ENCODE measurements at places on chromosomes 3 and 15.

DNA sequence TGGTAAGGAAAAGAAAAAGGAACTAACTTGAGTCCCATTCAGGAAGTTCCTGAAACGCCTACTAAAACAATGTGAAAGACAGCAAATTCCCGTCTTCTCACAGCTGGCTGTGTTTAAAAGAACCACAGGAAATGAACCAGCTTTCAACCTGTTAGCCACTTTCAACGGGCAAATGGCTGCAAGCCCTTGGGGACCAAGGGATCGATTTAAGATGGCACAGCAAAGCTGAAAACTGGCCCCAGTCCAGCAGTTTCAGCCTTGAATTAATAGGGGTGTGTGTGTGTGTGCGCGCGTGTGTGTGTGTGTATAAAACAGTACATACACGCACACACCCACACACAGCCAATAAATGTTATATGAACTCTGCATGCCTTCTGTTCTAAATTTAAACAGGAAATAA is 168.7 kb upstream of the TMCO5A start:
- no peak for DNase-seq

DNA sequence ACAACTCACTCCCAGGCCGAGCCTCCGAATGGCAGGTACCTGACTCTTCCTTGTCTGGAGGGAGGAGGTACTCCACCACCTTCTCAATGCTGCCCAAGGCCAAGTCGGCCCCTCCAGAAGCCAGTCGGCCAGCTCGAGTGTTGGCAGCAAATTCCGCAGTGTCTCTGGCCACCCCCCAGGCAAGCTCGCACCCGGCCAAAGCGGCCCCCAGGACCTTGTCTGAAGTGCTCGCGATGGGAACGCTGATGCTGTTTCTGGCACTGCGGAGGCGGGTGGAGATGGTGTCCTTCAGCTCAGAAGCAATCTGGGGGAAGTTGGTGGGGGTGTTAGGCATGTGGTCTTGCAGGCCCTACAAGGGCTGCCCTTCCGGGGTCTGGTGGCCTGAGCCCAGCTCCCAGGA is 9.2 kb downstream of the PLIN1 start:
- DNase-seq, result no peak

DNA sequence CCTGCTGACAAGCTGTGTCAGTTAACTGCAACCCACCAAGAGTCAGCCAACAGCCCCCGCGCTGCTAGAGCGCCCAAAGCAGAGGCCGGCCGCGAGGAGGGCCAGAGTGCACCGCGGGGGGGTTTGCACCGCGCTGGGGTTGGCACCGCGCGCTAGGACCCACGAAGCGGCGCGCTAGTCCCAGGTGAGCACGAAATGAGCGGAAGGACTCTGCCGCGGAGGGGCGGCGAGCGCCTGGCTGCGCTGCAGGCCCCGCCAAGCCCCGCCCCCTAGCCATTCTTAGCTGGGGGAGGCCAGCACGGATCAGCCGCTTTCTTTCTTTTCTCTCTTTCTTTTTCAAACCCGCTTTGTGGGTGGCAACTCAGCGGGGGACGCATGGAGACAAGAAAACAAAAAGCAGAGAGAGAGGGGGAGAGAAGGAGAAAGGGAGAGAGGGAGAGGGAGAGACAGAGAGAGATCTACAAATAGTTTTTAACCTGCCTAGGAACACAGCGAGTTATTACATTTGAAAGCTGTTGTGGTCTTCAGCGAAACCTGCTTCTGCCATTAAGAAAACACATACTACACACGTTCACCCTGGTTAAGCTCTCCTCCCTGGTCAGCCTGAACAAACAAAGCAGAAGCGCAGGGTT is 6.9 kb upstream of the FOXB1 start:
- no peak for DNase-seq

DNA sequence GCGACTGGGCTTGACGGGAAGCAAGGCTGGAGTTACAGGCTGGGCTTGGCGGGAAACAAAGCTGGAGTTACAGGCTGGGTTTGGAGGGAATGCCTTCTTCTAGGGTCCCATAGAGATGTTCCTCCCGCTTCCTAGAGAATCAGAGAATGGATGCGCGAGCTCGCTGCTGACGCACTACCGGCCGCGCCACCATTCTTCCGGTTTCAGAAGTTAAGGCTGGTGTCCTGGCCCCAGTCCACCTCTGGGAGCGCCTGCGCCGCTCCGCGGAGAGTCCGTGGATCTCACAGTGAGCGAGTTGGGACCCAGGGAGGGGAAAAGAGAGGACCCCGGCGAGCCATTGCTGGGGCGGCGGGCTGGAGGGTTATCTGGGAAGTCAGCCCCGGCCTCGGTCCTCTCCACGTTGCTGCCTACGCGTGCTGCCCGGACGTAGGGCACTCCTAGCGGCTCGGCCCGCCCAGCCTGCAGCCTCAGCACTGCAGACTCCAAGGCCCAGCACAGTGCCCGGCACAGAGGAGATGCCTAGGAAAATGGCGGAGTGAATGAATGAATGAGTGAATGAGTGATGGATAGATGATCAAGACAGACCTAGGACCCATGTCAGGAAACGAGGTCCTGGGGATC is at the start of gene ZNF502:
Gene ZNF502 (plus strand): TSS at position 206 of the 621 bp plus-strand sequence. CDS start 7,602 bp downstream, outside the sequence.
- DNase-seq, result peak; percentile 85

DNA sequence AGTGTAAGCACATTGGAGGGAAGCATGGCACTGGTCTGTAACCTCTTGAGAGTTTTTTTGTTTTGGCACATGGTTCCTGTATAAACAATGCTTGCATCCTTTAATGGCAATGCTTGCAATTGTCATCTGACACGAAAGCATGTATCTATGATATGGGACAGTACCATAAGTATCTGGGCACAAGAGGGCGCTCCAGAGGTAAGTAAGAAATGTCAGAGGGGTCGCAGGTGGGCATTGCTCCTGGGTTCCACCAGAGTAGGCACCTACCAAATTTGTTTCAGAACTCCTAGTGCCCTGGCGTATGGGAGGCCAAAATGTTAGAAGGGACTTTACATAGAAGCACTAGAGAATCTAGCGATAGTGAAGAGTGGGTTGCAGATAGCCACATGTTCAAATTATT is 58.7 kb upstream of the BCHE start:
- no peak for DNase-seq

GRCh38 chr3:25960776-25961175 is 170.9 kb downstream of the OXSM start:
- DNase-seq, result no peak

- no peak for DNase-seq
Observed at GRCh38 chr3:66237552-66237951, 16.8 kb downstream of the SLC25A26 start.

DNA sequence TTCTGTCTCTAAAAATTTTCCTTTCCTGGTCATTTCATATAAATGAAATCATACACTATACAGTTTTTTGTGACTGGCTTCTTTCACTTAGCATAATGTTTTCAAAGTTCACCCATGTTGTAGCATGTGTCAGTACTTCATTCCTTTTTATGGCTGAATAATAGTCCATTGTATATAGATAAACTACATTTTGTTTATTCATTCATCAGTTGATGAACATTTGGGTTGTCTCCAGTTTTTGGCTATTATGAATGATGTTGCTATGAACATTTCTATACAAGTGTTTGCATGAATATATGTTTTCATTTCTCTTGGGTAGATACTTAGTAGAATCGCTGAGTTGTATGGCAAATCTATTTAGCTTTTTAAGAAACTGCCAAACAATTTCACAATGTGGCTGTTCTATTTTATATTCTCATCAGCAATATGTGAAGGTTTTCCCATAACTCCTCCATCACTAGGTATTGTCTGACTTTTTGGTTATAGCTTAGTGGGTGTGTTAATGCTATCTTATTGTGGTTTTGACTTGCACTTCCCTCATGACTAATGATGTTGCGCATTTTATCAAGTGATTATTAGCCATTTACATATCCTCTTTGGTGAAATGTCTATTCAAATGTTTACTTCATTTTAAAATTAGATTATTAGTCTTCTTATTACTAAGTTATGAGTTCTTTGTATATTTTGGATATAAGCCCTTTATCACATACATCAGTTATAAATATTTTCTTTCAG is 21.7 kb upstream of the AP4E1 start:
- no peak for DNase-seq

- no peak for DNase-seq
Observed at GRCh38 chr15:64917211-64917610, 5.5 kb downstream of the ANKDD1A start.

GRCh38 chr3:139120086-139121056 is 75.7 kb upstream of the PRR23C start:
- peak; percentile 27 for DNase-seq

DNA sequence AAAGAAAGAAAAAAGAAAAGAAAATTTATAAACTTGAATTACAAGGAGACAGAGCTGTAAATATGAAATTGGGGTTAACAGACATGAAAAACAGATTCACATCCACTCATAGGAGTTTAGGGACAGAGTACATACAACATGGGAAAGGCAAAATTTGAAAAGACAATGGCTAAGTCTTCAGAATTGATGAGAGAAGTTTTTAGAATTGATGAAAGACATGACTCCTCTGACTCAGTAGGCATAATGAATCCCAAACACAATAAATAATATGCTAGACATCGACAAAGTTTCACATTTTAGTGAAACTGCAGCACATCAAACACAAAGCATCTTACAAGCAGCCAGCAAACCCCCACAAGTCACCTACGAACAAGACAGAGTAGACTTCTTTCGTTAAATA is 84.4 kb upstream of the MELTF start:
- DNase-seq, result no peak

GRCh38 chr15:85547386-85547785 is 167.0 kb downstream of the AKAP13 start:
- no peak for DNase-seq

- no peak for DNase-seq
Observed at GRCh38 chr3:95123104-95123503, 1060.2 kb downstream of the NSUN3 start.

- DNase-seq, result no peak
Observed at GRCh38 chr3:163916596-163917560, 1161.4 kb downstream of the SI start.

DNA sequence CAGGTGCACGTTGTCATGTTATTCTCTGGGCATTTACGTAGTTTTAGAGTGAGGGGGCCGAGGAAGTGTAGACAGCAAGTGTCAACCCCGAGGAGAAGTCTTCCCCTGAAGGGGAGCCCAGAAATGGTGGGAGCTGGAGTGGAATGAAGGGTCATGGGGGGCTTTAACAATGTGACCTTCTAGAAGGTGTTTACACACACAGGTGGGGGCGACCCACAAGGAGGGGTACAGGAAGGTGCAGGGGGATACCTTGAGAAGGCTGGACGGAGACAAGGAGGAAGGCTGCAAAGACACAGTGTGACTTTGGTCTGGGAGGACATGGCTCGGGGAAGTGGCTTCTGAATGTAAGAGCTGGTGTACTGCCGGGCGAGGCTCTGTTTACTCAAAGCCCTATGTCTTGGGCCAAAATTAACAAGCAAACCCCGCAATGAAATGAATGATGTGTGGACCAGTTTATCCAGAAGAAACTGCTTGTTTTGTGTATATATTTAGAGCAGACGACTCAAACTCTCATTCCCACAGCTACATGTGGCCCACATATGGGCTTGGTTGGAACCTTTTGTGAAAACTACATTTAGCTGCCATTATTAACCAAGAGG is 18.7 kb downstream of the TRPM1 start:
- DNase-seq, result no peak

GRCh38 chr15:99167640-99168039 is 62.8 kb downstream of the SYNM start:
- no peak for DNase-seq

DNA sequence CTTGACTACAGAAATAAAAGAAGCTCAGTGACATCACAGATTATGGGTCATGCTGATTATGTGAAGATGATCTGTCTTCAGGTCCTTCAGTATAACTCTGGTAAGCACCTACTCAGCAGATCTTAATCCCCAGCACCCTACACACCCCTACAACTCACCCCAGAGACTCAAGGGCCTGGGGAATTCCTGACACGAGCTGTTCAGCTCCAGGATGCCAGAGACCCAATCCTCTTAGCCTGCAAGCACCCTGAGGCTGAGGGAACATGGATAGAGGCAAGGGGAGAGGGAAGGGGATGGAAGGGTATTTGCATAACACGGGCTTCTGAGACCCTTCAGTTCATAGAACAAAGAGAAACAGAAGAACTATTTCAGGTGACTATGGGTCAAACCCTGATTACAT is 13.0 kb downstream of the GLB1 start:
- DNase-seq, result no peak
